Vagina (tissue), 2 donors: ENCODE measurements at places on chromosomes 12 and 14. TPM values are rescaled to one million over a fixed set of nuclear protein-coding genes. Genes with fewer than 3 reads are reported as not detected.

Gene TSPAN11
- total RNA-seq = 2.5 TPM

DNA sequence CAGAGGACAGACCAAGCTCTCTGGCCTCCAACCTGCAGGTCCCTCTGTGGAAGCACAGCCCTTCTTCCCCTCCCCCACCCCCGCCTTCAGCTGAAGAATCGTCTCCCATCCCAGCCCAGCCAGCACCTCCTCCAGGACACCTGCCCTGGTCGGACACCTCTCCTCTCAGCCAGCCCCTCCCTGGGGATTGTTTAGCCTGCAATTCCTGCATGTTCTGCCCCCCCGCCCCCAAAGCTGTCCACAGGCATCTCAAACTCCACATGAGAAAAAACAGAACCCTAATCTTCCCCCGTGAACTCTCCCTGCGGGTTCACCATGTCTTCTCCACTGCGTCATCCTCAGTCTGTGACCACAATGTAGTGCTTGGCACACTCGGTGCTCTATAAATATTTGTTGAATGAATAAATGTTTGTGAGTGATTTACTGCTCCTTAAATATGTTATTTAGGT lies 24.1 kb downstream of the PRIMA1 start:
- no peaks in the 10 kb centered on the region for H3K27me3 ChIP-seq
- DNase-seq = no peak
- H3K27ac ChIP-seq = peak overlapping the region; percentile 44
- H3K4me3 ChIP-seq = no peak overlapping the region

- H3K4me3 ChIP-seq = peak within 1 kb of the TSS; percentile 74
- H3K4me1 ChIP-seq = peaks cover 58% of the 10 kb centered on the region
- DNase-seq = no peak
- H3K27me3 ChIP-seq = no peaks in the 10 kb centered on the region
- no peaks in the 10 kb centered on the region for H3K36me3 ChIP-seq
These were observed at the start of gene NFATC4 for GRCh38 chr14:24367514-24368211. NFATC4 (plus strand) TSS chr14:24368184; CDS start chr14:24368341, 157 bp downstream.

GRCh38 chr12:90226211-90226610 lies 517.6 kb upstream of the ATP2B1 start:
- no peak overlapping the region for H3K27ac ChIP-seq
- H3K27me3 ChIP-seq = no peaks in the 10 kb centered on the region
- no peak for DNase-seq
- no peaks in the 10 kb centered on the region for H3K36me3 ChIP-seq
- no peaks in the 10 kb centered on the region for H3K4me1 ChIP-seq

DNA sequence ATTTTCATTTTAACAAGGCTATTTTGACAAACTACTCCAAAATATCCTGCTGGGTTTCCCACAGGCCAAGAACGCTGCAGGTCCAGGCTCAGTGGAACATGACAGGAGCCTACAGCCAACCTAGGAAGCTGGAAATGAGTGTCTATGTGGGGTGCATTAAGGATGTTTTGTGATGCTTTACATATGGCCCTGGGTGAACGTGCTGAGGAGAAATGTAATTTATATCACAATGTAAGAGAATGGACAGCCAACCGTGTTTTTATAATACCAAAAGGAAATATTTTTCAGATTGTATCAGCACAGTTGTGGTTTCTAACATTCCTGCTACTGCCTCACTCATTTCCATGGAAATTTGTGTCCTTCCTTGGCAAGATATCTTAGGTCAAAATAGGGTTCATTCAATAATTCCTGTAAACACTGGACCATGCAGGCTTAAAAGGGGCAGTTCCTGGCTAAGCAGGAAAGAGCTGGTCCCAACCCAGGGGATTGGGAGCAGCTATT lies 51.5 kb downstream of the ST8SIA1 start:
- H3K4me1 ChIP-seq = peaks cover 22% of the 10 kb centered on the region
- H3K27ac ChIP-seq = peak overlapping the region; percentile 70
- no peaks in the 10 kb centered on the region for H3K36me3 ChIP-seq
- H3K27me3 ChIP-seq = no peaks in the 10 kb centered on the region
- DNase-seq = no peak

Gene OR6C6
- total RNA-seq = not detected

Gene AMDHD1
- 0.49 TPM for total RNA-seq

Gene OR6C68
- total RNA-seq = not detected

Gene PTHLH
- 7.9 TPM for total RNA-seq

Gene TMEM229B
- 9.8 TPM for total RNA-seq

DNA sequence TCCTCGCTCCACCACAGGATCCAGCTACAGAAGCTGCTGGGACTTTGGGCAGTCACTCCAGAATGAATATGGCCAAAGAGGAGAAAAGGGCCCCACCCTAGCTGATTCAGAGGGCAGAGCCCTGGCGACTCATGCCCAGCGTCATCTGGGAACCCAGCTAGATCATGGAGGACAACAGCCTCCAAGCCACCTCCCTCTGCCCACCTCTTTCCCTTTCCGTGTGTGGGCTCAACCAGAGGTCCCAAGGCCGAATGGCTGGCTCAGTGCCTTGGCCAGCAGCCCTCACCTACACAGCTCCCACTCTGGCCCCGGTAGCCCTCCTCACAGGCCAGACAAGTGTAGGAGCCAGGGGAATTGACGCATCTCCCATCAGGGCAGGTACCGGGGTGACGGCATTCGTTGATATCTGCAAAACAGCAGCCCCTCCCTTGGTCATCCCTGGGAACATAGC lies 17.4 kb downstream of the ISCA2 start:
- no peak overlapping the region for H3K4me3 ChIP-seq
- no peaks in the 10 kb centered on the region for H3K4me1 ChIP-seq
- no peaks in the 10 kb centered on the region for H3K27me3 ChIP-seq
- H3K36me3 ChIP-seq = peaks cover 18% of the 10 kb centered on the region
- no peak for DNase-seq

- DNase-seq = no peak
- H3K4me1 ChIP-seq = no peaks in the 10 kb centered on the region
- no peak overlapping the region for H3K27ac ChIP-seq
These were observed 517.6 kb upstream of the TMEM132C start for GRCh38 chr12:127749416-127749815.

Gene TAS2R13
- 7.1 TPM for total RNA-seq

Gene CD4
- 14.2 TPM for total RNA-seq

DNA sequence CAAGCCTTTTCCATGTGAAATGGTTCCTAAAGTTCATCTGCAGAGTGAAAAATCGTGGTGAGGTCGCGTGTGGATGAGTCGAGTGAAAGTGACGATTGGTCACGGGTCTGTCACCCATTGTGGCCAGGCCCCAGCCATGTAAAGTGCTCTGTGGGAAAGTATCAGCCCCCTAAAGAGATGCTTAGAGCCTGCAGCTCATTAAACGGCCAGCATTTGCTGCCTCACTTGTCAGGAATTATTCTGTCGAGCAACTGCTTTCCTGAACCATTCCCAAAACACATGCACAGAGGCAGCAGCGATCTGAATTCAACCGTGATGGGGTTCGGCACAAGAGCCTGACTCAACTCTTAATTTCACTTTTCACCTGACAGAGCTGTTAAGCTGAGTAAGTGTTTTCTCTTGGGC lies 16.0 kb downstream of the DBX2 start:
- H3K27ac ChIP-seq = no peak overlapping the region
- no peaks in the 10 kb centered on the region for H3K27me3 ChIP-seq
- H3K4me1 ChIP-seq = peaks cover 10% of the 10 kb centered on the region
- H3K36me3 ChIP-seq = no peaks in the 10 kb centered on the region
- DNase-seq = no peak

DNA sequence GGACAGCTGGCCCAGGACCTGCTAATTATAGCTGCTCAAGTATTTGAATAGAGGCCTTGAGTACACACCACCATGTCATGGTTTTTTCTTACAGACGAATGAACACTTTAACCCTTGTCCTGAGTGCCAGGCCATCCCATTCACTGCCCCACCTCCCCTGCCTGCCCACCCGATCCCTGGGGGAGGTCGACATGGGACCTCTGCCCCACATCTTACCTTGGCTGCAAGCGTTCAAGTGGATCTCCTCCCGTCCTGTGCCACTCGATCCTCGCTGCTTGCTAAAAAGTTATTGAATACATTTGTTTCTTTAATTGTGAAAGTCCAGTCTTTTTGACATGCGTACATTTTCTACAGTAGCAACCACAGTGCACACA lies 10.3 kb downstream of the RTL1 start:
- peak; percentile 46 for DNase-seq
- H3K4me1 ChIP-seq = peaks cover 1% of the 10 kb centered on the region
- no peaks in the 10 kb centered on the region for H3K36me3 ChIP-seq
- no peak overlapping the region for H3K27ac ChIP-seq
- no peak overlapping the region for H3K4me3 ChIP-seq

Gene PTPRO
- total RNA-seq = 0.49 TPM

Gene GALNT9
- 1.5 TPM for total RNA-seq

DNA sequence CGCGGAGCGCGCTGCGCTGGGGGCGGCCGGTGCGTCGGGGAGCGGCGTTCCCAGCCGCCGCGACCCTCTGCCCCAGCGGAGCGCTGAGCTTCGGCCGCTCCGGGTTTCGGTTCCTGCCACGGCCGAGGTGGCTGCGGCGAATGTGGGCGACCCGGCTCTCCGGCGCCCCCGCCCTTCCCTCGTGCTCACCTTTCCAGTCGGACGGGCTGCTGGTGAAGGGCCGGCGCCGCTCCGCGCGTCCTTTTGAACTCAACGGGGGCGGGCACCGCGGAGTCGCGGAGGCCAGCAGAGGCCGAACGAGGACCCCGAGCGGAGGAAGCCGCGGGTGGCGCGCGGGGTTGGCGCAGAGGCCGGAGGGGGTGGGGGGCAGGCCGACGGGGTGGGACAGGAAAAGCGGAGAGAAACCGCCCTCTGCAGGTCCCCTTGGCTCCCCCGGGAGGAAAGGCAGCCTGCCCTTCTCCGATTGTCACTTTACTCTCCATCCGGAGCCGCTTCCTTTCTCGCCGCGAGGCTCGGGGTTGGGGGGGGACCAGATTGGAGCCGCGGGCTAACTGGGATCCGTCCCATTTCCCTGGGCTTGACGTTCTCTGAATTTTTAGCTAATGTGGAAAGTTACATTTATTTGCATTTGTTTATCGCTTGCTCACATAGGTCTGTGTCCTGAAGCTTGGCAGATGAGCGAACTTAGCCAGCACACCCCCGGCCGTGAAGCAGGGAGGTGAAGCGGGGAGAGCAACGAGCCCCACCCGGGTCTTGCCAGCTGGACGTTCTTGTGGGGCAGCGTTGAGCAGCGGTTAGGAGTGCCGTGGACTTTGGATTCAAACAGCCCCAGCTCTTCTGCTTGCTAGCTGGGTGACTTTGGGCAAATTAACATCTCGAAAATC lies at the start of gene SMAGP:
Gene SMAGP (minus strand): TSS at position 349 of the 884 bp plus-strand sequence. CDS start 1,137 bp downstream, outside the sequence.
- peak within 1 kb of the TSS; percentile 68 for H3K4me3 ChIP-seq
- H3K36me3 ChIP-seq = no peaks in the 10 kb centered on the region
- no peak for DNase-seq
- peaks cover 14% of the 10 kb centered on the region for H3K4me1 ChIP-seq

DNA sequence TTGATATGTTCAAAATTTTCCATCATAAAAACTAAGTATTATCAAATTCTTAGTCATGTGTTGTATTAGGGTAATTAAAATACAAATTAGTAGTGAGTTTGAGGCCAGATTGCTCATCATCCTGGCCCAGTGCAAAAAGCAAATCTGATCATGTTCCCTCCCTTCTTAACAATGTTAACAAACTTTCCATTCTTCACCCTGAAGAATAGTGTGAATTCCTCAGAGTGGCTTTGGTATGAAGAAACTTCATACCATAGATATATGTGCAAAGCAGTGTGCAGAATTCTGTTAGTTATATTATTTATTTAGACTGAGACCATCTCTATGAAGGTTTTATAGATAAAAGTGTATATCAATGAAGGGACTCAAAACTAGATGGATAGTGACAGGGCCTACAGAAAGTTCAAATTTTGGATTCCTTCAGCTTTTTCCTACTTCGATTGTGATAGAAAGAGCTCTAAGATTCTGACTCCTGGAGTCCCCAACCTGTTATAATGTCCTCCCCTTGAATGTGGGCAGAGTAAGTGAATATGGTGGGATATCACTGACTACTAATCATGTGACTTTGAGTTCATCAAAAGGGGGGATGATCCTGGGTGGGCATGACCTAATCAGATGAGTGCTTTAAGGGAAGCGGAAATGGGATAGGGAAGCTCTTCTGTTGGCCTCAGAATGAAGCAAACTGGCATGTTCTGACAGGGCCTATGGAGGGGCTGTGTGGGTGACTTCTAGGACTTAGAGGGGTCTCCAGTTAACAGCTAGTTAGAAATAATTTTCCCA lies 271.4 kb downstream of the BTG1 start:
- no peak overlapping the region for H3K4me3 ChIP-seq
- no peak for DNase-seq
- no peaks in the 10 kb centered on the region for H3K4me1 ChIP-seq
- H3K27ac ChIP-seq = no peak overlapping the region
- H3K36me3 ChIP-seq = no peaks in the 10 kb centered on the region

GRCh38 chr12:86730233-86730632 lies 474.0 kb upstream of the MGAT4C start:
- DNase-seq = no peak
- H3K27me3 ChIP-seq = no peaks in the 10 kb centered on the region
- H3K4me1 ChIP-seq = no peaks in the 10 kb centered on the region
- no peak overlapping the region for H3K4me3 ChIP-seq
- no peak overlapping the region for H3K27ac ChIP-seq

GRCh38 chr12:38850461-38850860 lies 54.9 kb downstream of the CPNE8 start:
- H3K4me3 ChIP-seq = no peak overlapping the region
- H3K27ac ChIP-seq = no peak overlapping the region
- H3K36me3 ChIP-seq = no peaks in the 10 kb centered on the region
- no peaks in the 10 kb centered on the region for H3K27me3 ChIP-seq
- DNase-seq = no peak

- no peak for DNase-seq
- H3K27ac ChIP-seq = no peak overlapping the region
- no peaks in the 10 kb centered on the region for H3K4me1 ChIP-seq
- no peaks in the 10 kb centered on the region for H3K36me3 ChIP-seq
- H3K27me3 ChIP-seq = no peaks in the 10 kb centered on the region
These were observed 8.0 kb downstream of the PXMP2 start for GRCh38 chr12:132695431-132695830.

Gene GPRC5A
- total RNA-seq = 26.8 TPM

GRCh38 chr12:5562581-5562980 lies 130.7 kb downstream of the NTF3 start:
- peaks cover 15% of the 10 kb centered on the region for H3K4me1 ChIP-seq
- peak; percentile 29 for DNase-seq
- no peaks in the 10 kb centered on the region for H3K27me3 ChIP-seq

DNA sequence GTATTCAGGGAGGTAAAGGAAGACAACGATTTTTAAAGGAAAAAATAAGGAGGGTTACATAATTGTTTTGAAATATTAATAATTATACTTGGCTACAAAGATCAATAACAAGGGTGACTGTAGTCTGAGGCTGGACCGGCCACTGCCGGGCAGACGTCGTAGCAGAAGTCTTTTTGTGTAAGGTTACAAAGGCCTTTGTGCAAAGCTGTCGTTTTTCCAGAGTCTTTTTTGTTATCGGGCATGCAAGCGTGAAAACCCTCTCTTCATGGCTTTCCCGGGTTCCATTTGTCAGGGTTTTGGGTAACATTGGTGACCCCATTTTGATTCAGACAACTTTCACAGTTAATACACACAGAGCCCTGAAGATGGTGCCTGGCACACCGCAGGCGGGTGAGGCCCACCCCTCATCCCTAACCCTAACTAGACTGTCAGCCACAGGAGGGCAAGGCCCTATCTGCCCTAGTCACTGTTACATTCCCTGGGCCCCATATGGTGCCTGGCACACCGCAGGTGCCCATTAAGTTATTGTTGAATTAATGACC lies 31.3 kb downstream of the RILPL1 start:
- H3K27ac ChIP-seq = no peak overlapping the region
- H3K4me1 ChIP-seq = no peaks in the 10 kb centered on the region
- no peak overlapping the region for H3K4me3 ChIP-seq
- no peaks in the 10 kb centered on the region for H3K27me3 ChIP-seq
- DNase-seq = no peak

- no peak overlapping the region for H3K27ac ChIP-seq
- H3K36me3 ChIP-seq = no peaks in the 10 kb centered on the region
- DNase-seq = no peak
- no peaks in the 10 kb centered on the region for H3K4me1 ChIP-seq
These were observed 57.6 kb downstream of the SSPN start for GRCh38 chr12:26252946-26253345.

Gene NCAPD2
- total RNA-seq = 25.5 TPM
